ENCODE measurements at places on chromosomes 4 and X. TPM values are rescaled to one million over a fixed set of nuclear protein-coding genes. Genes with fewer than 3 reads are reported as not detected.
A peak's percentile ranks its signal among the peaks of the same experiment; 100 is the strongest.

The ABCB7 gene
- 38.1 TPM for total RNA-seq

The KIF4A gene
- 19.4 TPM for total RNA-seq

The SH3RF1 gene
- total RNA-seq: 0.69 TPM

The PLP1 gene
- not detected for total RNA-seq

The STARD8 gene
- 2.6 TPM for total RNA-seq

GRCh38 chrX:151004085-151004484, 20.9 kb downstream of the HMGB3 start:
- H3K27me3 ChIP-seq: peaks cover 2% of the 10 kb centered on the region
- H3K4me1 ChIP-seq: no peaks in the 10 kb centered on the region
- DNase-seq: no peak

- H3K27me3 ChIP-seq: peaks cover 7% of the 10 kb centered on the region
- H3K36me3 ChIP-seq: peaks cover 9% of the 10 kb centered on the region
- H3K27ac ChIP-seq: peak overlapping the region; percentile 97
- H3K4me3 ChIP-seq: peak overlapping the region; percentile 98
Observed at GRCh38 chr4:159104694-159105414, 2.0 kb downstream of the RAPGEF2 start.

DNA sequence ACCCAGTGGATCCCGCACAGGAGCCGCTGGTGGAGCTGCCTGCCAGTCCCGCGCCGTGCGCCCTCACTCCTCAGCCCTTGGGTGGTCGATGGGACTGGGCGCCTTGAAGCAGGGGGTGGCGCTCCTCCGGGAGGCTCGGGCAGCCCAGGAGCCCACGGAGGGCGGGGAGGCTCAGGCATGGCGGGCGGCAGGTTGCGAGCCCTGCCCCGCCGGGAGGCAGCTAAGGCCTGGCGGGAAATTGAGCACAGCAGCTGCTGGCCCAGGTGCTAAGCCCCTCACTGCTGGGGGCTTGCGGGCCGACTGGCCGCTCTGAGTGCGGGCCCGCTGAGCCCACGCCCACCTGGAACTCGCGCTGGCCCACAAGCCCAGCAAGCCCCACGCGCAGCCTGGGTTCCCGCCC, 127.1 kb upstream of the TMEM164 start:
- DNase-seq: no peak
- H3K27me3 ChIP-seq: peaks cover 2% of the 10 kb centered on the region
- H3K4me3 ChIP-seq: no peak overlapping the region
- no peak overlapping the region for H3K27ac ChIP-seq

DNA sequence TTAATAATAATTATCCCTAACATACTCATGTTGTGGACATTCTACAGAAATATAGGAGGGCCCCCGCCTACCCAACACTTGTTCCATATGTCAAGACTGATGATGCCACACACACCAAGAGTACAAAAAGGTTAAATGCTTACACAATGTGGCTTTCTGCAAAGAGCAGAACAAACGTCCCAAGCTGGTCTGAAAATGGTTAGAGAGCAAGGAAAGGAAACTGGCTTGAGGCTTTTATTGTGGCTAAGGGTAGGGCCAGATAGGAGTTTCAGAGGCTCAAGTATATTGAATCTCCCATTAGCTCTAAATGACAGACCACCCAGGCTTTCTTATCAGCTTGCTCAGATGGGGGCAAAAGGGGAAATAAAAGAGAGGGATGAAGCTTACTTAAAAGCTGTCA, 134.1 kb upstream of the C1QTNF7 start:
- peaks cover 3% of the 10 kb centered on the region for H3K27me3 ChIP-seq
- no peak overlapping the region for H3K4me3 ChIP-seq
- no peak overlapping the region for H3K27ac ChIP-seq

GRCh38 chr4:35238793-35239192, 1005.5 kb downstream of the ARAP2 start:
- no peaks in the 10 kb centered on the region for H3K27me3 ChIP-seq
- no peak overlapping the region for H3K27ac ChIP-seq
- no peaks in the 10 kb centered on the region for H3K36me3 ChIP-seq
- no peaks in the 10 kb centered on the region for H3K4me1 ChIP-seq

DNA sequence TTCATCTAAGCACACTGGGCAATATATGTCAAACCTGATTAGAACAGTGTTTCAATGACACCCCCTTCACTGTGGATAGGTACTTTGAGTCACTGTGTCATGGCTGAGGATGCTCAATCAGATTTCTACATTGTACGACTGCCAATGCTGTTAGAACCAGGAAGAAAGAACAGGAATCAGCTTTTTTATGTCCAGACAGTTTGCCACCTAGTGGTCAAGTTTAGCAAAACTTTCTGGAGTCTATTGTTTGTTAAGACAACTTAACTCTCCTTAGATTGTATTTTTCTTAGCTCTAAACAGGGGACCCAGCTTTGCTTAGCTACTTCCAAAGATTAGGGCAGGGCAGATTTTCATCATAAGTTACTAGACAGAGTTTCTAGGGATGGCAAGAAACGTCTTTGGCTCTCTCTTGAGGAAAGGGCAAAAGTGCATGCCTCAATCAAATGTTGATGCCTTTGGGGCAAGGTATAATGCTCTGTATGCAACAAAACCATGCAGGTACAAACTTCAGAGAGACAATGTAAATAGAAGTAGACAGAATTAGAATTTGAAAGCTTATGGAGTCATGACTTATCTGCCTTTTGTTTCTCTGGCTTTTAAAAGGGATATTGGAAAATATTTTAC, 40.5 kb upstream of the BMP3 start:
- no peaks in the 10 kb centered on the region for H3K27me3 ChIP-seq
- no peak for DNase-seq
- no peak overlapping the region for H3K27ac ChIP-seq
- no peaks in the 10 kb centered on the region for H3K36me3 ChIP-seq
- no peaks in the 10 kb centered on the region for H3K4me1 ChIP-seq

DNA sequence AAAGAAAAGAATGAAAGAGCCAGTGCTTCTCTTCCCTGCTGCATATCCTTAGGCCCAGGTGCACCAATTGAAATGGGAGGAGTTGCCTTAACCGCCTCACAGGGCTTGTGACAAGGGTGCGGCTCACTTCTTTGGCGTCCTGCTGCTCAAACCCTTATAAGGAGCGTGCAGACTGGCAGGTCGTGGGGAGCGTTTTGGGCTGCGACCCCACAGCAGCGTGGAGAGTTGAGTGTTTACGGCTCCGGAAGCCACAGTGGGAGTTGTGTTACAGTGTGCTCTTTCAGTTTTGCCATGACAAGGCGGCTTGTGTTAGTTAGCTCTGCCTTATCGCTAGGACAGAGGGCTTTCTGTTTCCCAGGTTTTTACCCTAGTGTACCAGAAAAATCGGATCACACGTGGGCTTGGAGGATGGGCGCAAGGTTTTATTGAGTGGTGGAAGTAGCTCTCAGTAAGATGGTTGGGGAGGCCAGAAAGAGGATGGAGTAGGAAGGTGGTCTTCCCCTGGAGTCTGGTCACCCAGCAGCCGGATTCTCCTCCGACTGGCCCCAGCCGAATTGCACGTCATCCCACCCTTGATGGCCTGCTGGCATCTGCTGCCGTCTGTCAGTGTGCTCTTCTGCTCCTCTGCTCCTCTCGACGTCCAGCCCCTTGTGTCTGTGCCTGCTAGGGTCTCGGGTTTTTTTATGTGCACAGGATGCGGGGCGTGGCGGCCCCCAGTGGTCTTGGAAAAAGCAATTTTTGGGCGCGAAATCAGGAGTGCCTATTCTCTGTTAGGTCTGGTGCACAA, 718.9 kb downstream of the ARAP2 start:
- no peaks in the 10 kb centered on the region for H3K36me3 ChIP-seq
- H3K27me3 ChIP-seq: no peaks in the 10 kb centered on the region
- no peak for DNase-seq
- H3K4me1 ChIP-seq: no peaks in the 10 kb centered on the region
- no peak overlapping the region for H3K27ac ChIP-seq

DNA sequence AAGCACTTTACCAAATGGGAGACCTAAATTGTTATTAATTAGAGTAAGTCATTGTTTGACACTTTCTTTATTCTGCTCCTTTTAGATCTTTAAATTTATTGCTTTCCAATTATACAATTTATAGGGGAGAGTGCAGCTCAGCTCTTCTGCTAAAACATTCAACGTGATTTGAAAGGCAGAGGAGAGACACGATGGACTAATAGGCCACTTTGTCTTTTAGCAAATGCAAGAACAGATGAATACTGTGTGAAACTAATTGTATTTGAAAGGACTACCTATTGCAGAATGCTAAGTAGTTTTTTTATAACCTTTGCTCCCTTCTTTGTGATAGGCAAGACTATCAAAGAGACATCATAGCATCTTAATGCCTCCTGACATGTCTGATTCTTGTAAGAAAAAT, 320.4 kb upstream of the KLF3 start:
- H3K27me3 ChIP-seq: peaks cover 24% of the 10 kb centered on the region
- no peak overlapping the region for H3K4me3 ChIP-seq
- peaks cover 6% of the 10 kb centered on the region for H3K36me3 ChIP-seq
- H3K27ac ChIP-seq: no peak overlapping the region
- DNase-seq: no peak

DNA sequence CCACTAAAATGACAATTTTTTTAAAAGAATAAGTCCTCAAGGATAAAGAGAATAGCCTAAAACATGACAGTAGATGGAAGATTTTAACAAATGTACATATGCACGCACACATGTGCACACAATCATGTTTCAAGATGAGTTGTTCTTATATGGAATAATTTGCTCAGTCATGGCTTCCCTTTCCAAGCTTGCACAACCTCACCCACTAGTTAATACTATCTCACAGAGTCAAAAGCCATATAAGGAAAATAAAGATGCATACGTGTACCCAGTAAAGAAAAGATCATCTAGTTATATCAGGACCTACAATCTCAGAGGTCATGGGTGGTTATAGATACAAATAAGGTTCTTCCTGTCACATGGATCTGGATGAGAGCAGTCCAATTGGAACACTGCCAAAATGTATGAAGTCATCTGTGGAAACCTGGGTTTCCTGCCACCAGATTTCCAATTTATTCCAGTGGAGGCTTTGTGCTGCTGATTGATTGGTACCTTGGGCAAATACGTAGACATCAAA, 56.1 kb downstream of the FAM13A start:
- DNase-seq: no peak
- H3K27ac ChIP-seq: no peak overlapping the region

DNA sequence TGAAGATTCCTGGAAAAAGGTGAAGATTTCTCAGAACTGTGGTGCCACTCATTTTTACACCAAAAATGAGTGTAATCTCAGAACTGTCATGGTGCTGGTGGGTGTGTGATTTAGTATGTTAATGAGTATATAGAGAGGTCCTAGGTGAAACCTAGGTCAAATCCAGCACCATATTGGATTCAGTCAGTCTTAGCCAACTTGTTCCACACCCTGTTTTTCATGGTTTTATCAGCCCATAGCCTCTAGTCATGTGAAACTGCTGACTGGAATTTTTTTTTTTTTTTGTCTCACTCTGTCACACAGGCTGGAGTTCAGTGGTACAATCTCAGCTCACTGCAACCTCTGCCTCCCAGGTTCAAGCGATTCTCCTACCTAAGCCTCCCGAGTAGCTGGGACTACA, 58.0 kb downstream of the LAS1L start:
- no peaks in the 10 kb centered on the region for H3K27me3 ChIP-seq
- peaks cover 2% of the 10 kb centered on the region for H3K36me3 ChIP-seq
- DNase-seq: no peak
- no peak overlapping the region for H3K27ac ChIP-seq

- H3K27me3 ChIP-seq: no peaks in the 10 kb centered on the region
- no peak for DNase-seq
- no peaks in the 10 kb centered on the region for H3K4me1 ChIP-seq
- no peaks in the 10 kb centered on the region for H3K36me3 ChIP-seq
- H3K4me3 ChIP-seq: no peak overlapping the region
- no peak overlapping the region for H3K27ac ChIP-seq
Observed at GRCh38 chr4:167114416-167114971, 119.8 kb downstream of the SPOCK3 start.

GRCh38 chr4:53937327-53937726, 127.1 kb downstream of the CHIC2 start:
- no peak overlapping the region for H3K4me3 ChIP-seq
- no peak for DNase-seq
- no peak overlapping the region for H3K27ac ChIP-seq
- peaks cover 3% of the 10 kb centered on the region for H3K27me3 ChIP-seq
- H3K4me1 ChIP-seq: no peaks in the 10 kb centered on the region

- no peak for DNase-seq
- H3K27me3 ChIP-seq: no peaks in the 10 kb centered on the region
- no peaks in the 10 kb centered on the region for H3K36me3 ChIP-seq
- H3K4me3 ChIP-seq: no peak overlapping the region
Observed at GRCh38 chr4:164467493-164467892, 286.4 kb upstream of the SMIM31 start.

GRCh38 chr4:40281913-40282312, 53.2 kb upstream of the CHRNA9 start:
- peaks cover 52% of the 10 kb centered on the region for H3K4me1 ChIP-seq
- peaks cover 11% of the 10 kb centered on the region for H3K36me3 ChIP-seq
- no peak overlapping the region for H3K4me3 ChIP-seq
- H3K27ac ChIP-seq: peak overlapping the region; percentile 73
